HFFc6 (cell line): ENCODE measurements at places on chromosomes 12 and 14. TPM values are rescaled to one million over a fixed set of nuclear protein-coding genes. Genes with fewer than 3 reads are reported as not detected.
A peak's percentile ranks its signal among the peaks of the same experiment; 100 is the strongest.

DNA sequence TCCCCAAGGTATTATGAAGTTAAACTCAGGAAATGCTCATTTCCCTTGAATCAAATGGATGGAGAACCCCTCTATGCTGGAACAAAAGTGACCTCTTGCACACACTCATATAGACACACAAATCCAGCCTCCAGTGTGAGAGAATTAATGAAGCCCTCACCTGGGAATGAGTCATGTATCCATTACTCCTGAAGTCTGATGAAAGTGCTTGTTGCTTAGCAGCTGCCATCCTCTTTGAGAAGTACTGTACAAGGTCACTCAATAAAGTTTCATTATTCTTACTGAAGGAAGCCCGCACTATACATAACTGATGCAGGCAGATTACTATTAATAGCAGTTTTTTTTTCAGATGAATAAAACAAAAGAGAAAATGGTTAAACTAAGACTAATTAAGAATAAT is 102.3 kb downstream of the RERG start:
- no peak for DNase-seq

- no peak for DNase-seq
Observed at GRCh38 chr14:99124482-99125105, 147.4 kb downstream of the BCL11B start.

IAPP gene
- not detected in 3 replicates for total RNA-seq

DNA sequence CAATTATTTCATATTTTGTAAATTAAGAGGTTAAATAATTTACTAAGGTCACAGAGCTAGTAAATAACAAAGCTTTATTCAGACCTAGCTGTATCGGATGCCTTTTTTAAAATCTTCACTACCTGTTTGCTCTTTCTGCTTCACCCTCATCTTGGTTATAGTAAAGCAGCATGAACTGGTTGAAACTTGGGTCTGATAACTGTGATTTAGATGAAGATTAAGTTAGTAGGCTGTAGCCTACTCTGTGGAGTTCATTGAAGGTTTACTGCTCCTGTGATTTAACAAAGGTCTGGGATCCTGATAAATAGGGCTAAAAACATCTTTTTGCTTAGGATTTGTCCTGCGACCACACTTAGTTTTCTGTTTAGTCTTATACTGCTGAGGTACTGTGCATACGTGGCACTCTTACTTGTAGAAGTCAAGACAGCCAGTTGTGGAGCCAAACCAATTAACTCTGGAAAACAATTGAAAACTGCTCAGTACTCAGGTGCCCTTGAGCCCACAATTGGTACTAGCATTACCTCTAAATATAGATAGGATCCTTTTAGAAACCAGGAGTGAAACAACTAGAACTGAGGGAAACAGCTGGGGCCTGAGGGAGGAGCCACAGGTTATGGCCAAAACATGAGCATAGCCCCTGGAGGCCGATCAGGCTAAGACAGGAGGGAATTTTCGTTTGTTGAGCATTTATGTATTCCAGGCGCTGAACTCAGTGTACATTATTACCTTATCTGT is 2.3 kb downstream of the SPATS2 start:
- peak; percentile 22 for DNase-seq

DNA sequence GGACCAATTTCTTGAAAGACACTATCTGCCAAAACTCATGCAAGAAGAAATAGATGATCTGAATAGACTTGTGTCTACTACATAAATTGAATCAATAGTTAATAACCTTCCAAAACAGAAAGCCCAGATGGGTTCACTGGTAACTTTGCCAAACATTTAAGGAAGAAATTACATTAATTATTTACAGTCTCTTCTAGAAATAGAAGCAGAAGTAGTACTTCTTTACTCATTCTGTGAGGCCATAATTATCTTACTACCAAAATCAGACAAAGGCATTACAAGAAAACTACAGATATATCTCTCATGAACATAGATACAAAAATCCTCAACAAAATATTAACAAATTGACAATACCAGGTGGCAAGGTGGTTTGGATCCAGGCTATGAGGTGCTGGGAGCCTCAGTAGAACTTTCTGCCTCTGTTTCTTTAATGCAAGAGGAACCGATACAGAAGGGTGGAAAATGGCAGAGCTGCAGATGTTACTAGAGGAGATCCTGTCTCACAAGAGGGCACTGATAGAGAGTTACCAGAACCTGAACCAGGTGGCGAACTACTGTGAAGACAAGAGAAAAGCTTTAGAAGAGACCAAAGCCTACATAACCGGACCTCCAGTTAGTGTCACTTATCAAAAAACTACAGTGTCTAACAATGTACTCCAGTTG is 33.7 kb upstream of the KTN1 start:
- no peak for DNase-seq

GRCh38 chr14:57290751-57291150 is 22.0 kb downstream of the AP5M1 start:
- no peak for DNase-seq

RTN1 gene
- total RNA-seq: 0.13 TPM in 1 of 3 replicates, not detected in the others

NEUROD4 gene
- total RNA-seq: not detected in 3 replicates

DNA sequence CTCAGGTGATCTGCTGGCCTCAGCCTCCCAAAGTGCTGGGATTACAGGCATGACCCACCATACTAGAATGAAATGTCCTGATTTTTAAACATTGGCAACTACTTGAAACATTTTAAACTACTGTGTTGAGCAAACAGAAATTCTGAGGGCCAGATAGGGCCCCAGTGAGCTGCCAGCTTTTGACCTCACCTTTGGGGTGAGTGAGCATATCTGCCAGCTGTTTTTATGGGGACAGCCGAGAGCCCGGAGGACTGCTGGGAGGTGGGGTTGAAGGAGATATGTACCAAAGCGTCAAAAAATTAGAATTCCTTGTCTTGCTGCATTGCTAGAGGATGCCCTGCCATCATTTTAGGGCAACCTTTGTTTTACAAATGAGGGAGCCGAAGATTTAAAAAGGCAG is 2.7 kb downstream of the GSTZ1 start:
- DNase-seq: no peak

DNA sequence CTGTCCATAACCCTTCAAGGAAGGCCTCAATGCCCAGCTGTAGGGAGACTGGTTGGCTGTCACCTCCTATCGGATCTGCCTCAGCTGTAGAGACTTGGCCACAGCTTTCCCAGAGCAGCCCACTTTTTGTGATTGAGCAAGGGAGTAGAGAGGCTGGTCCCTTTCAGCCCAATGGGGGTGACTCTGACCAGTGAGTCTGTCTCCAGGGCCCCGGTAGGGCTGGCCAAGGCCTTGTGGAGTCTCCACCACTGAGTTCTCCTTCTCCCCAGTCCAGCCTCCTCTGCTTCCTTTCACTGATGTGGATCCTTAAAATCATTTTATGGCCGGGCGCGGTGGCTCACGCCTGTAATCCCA is 14.5 kb upstream of the HPD start:
- DNase-seq: no peak

CLEC7A gene
- total RNA-seq: not detected in 3 replicates

NIN gene
- 39.5 to 57.3 TPM (median 47.1 TPM) in 3 replicates for total RNA-seq

DNA sequence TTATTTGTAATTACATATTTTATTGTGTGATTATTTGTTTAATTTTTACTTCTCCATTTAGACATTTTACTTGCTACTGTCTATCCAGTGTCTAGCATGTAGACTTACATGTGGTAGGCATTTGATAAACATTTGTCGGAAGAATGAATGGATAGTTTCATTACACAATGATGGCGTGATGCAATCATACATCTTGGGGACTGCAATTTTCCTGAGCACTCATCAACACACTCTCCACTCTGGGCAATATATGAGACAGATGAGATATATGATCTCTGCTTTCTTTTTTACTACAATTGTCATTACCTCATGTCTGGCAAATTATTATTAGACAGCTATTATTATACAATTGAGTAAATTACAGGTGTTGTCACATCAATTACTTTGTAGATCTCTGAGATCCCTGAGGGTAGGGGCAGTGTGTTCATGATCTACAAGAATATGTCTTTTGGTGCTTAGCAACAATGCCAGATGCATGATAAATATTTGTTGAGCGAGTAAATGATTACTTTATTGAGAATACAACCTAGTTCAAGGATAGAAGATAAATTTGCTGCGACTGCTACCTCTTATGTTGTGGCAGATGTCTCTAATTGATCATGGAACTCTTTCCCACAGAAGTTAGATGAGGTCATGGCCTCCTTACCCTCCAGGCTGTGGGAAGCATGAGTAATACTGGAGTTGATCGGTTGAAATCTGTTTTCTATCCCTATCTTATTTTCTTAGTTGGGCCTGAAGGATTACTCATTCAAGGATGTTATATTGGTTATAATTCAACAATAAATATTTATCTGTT is 416.0 kb downstream of the LRIG3 start:
- DNase-seq: peak; percentile 47

DNA sequence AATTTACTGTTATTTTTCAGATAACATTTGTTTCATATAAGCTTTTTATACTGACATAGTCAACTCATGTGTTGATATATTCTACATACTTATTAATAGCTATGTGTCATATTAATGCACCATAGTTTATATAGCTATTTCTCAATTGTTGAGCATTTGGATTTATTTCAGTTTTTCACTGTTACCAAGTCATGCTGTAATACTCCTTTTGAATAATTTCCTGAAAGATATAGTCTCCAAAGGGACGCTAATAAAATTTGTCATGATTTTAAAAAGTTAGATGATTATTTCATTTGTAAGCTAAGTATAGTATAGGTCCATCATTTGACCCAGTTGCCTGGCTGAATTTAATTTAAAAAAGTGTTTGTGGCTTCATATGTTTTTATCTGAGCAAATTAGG is 47.8 kb downstream of the ATL1 start:
- DNase-seq: no peak

DNA sequence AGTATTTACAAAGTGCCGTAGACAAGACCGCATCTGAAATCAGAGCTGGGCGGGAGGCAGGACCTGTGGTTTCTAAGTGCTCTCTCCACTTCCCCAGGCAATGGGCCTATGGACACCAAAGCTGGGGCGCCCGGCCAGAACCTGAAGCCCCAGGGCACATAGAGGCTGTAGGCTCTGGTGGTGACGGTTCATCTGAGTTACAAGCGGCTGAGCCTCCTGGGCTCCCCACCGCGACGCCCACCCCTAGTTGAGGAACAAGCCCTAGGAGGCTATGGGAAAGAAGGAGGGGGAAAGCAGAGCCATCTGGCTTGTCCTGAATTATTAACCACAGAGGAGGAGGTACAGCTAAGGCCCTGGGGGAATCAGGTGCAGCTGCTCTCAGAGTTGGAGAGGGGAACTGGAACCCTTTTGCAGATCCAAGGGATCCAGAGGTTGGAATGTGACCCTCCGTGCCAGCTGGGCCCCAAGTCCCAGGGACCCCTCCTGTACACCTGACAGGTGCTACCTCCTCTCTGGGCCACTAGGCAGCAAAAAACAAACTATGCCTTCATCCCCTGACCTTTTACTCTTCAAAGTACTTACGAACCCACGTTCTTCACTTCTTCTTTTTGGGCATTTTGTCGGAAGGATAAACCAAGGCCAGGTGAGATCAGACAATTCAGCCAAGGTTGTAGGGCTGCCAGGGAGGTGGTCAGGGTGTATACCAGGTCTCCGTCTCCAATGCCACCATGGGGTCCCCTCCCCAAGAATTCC is 77.2 kb downstream of the ARL6IP4 start:
- DNase-seq: no peak

KLRF1 gene
- total RNA-seq: not detected in 2 replicates

DNA sequence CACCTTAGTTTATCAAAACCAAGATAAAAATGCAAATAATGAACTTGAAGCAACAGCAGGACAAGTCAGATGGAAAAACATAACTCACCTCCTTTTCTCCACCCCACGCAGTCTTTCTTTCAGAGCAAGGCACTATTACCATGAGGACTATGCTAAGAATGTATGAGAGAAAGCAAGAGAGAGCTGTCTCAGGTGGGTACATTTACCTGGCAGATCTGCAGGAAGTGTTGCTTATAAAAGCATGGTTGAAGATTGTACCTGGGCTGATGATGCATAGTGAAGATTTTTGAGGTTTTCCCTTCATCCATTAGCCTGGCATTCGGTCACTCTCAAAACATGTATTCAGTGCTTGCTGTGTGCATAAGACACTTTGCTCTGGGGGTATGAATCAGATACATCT is 68.8 kb upstream of the IFNG-AS1 start:
- DNase-seq: no peak

- DNase-seq: no peak
Observed at GRCh38 chr12:65126482-65126881, 5.4 kb upstream of the WIF1 start.

GRCh38 chr14:56794557-56795283 is 15.6 kb downstream of the OTX2 start:
- no peak for DNase-seq

OASL gene
- not detected in 2 replicates for total RNA-seq

APOF gene
- not detected in 2 replicates for total RNA-seq
